Left renal cortex interstitium (tissue), 4 donors: ENCODE measurements at places on chromosomes 11 and 22.

- DNase-seq = no peak
Measured at GRCh38 chr11:17525570-17525969, 18.6 kb downstream of the USH1C start.

DNA sequence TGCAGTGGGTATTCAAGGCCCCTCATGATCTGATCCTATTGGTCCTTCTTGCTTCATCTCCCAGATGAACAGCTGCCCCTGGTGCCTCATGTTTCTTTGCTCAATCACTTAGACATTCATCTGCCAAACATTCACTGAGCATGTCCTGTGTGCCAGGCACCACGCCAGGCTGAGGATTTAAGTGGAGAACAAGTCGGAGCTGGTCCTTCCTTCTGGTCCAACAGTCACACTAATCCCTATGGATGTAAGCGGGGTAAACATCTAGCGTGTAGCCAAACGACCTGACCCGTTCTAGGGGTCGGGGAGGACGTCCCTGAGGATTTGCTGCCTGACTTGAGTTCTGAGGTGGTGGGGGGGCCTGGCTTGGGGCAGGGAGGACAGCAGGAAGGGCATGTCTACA is 21.9 kb downstream of the ZMAT5 start:
- DNase-seq = no peak

GRCh38 chr11:125239585-125240560 is 75.3 kb downstream of the PKNOX2 start:
- no peak for DNase-seq

DNA sequence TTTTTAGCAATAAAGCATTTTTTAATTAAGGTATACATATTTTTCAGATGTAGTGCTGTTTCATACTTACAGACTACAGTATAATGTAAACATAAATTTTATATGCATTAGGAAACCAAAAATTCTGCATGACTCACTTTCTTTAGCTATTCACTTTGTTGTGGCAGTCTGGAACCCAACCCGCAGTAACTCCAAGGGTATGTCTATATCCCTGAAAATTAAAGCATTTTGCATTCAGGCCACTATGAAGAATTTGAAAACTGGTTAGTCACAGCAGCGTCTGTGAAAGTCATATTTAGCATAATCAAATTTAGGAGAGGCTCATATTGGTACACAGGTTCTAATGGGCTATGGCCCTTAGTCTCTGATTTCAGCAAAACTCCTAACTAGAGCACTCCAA is 46.8 kb downstream of the BBOX1 start:
- DNase-seq = no peak

GRCh38 chr11:101770648-101771047 is 144.2 kb upstream of the CEP126 start:
- DNase-seq = no peak

- DNase-seq = no peak
Measured at GRCh38 chr22:38202437-38203089, 769 bp downstream of the MAFF start.

GRCh38 chr11:62782753-62783152 is 4.4 kb upstream of the TMEM179B start:
- DNase-seq = no peak
